NCI-H2081 (cell line): ENCODE measurements at places on chromosomes 6 and 20.

- no peak for DNase-seq
Measured at GRCh38 chr6:158374020-158374419, 61.8 kb downstream of the TULP4 start.

GRCh38 chr6:71228461-71229041 is 60.1 kb upstream of the OGFRL1 start:
- no peak for DNase-seq

DNA sequence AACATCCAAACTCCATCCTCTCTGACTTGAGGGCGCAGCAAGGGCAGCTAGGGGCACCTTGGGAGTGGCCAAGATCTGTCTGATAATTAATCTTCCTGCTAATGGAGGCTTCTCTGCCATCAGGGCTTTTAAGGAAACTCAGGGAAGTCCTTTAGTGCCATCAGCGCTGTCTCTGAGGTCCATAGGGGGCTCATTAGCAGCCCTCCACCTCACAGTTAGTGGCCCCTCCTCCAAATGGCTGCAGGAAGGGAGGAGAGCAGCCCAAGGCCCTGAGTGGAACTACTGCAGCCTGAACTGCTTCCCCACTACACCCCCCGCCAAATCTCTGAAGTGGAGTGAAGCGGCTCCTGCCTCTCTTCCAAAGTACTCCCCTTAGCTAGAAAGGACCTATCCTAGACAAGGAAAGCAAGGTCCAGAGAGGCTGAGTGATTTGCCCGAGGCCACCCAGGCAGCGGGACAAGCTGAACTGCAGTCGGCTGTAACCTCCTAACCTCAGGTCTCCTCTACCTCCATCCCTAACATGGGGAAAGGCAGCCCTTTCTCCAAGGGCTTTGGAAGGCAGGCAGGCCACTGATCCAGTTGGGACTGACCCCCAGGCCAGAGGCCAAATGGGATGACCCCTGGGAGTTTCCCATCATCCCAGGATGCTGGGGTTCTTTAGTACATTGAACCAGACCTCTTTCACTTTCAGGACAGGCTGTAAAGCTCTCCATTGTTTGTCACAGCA is 39.5 kb upstream of the ZFAND3 start:
- no peak for DNase-seq

DNA sequence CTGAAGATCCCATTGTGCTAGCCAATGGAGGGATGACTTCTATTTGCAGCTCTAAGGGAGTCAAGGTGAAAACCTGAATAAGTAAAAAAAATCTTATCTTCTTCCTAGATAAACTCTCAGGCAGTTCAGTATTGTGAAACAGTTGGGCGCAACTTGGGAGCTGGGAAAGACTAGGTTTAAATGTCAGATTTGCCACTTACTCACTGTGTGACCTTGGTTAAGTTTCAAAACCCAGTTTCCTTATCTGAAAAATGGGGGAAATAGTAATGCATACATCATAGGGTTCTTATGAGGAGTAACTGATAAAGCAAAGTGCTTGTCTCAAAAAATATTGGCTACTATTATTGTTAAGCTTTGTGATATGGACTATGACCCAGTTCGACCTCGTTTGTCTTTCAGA is 88.8 kb downstream of the CD83 start:
- DNase-seq, result no peak

DNA sequence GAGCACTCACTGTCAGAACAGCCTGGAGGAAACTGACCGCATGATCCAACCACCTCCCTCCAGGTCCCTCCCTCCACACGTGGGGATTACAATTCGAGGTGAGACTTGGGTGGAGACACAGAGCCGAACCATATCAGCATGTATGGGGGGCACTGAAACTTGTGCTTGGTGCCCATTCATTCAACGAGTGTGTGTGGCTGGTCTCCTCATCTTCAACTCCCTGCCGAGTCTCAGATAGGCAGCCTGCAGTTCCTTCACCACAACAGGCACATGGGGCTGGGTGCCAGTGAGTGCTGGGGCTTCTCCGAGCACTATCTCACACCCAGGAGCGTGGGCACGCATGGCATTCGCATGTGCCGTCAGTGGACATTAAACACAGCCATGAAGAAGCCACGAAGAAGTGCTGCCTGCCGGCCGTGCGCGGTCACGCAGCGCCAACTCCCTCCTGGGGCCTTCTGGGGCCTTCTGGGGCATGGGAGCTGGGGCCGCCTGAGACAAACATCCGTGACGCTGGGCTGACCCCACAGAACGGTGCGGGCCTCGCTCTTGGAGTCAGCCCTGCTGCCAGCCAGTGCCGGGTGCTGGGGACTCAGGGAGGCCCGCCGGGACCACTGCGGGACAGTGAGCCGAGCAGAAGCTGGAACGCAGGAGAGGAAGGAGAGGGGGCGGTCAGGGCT is 714 bp upstream of the RTEL1 start:
- DNase-seq, result no peak

DNA sequence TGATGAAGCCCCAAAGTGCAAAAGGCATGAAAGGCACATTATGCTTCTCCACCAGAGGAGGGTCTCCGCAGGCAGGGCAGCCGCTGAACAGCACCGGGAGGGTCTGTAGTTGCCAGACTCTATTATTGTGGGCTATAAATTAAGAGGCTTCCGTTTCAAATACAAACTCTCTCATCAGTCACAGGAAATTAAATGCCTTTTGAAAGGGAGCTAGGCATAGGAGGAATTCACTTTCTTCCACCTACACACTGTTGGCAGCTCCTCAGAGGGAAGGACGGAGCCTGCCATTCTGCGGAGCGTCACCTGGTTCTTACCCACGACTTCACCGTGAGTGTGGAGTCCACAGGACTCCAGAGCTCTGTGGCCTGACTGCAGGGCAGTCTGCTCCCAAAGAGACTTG is 140.8 kb upstream of the AGPAT4 start:
- no peak for DNase-seq

- no peak for DNase-seq
Measured at GRCh38 chr6:96755096-96755495, 82.2 kb downstream of the GPR63 start.

DNA sequence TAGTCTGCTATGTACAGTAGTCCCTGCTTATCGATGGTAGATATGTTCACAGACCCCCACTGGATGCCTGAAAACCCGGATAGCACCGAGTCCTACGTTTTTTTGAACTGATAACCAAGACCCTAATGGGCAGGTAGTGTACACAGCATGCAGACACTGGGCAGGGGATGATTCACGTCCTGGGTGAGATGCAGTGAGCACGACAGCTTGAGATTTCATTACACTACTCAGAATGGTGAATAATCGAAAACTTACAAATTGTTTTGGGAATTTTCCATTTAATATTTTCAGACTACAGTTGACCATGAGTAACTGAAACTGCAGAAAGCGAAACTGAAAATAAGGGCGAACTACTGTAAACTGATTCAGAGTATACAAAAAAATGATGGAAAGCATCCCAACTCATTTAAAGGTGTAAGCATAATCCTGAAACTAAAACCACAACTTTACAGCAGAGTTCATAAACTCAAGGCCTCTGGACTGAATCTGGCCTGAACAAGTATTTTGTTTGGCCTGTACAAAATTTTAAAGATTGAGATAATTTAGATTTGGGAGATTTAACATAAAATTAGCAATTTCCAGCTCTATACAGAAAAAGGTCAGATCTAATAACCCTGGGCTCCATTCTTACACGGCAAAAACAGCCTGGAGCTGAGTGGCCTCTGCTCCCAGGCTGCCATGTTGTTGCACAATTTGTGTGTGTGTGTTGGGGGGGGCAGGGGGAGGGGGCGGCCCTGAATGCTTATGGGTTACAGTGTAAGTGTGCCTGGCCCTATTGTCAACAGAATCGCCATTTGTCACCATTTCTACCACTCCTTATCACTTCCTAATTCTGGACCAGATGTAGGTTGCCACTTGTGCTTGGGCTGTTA is 34.9 kb downstream of the RNF24 start:
- DNase-seq, result no peak

- peak; percentile 50 for DNase-seq
Measured at GRCh38 chr6:18595774-18596530, 208.8 kb downstream of the RNF144B start.

DNA sequence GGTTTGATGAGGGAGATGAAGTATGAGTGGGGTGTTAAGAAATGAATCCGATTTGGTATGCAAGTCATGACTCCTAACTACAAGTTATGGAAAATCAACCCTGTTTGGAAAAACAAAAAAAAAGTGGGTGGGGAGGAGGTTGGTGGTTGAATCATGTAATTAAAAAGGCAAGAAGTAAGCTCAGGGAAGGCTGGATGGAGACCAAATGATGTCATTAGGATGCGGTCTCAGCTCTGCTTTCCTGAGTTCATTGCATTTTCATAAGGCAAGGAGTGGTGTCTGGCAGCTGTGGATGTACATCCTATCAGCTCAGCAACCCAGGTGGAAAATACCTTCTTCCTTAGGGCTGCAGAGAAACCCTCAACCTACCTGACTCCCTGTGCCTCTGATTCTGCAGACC is 60.4 kb upstream of the AKAP12 start:
- DNase-seq, result no peak

GRCh38 chr6:77021232-77021631 is 442.1 kb downstream of the HTR1B start:
- DNase-seq, result no peak

DNA sequence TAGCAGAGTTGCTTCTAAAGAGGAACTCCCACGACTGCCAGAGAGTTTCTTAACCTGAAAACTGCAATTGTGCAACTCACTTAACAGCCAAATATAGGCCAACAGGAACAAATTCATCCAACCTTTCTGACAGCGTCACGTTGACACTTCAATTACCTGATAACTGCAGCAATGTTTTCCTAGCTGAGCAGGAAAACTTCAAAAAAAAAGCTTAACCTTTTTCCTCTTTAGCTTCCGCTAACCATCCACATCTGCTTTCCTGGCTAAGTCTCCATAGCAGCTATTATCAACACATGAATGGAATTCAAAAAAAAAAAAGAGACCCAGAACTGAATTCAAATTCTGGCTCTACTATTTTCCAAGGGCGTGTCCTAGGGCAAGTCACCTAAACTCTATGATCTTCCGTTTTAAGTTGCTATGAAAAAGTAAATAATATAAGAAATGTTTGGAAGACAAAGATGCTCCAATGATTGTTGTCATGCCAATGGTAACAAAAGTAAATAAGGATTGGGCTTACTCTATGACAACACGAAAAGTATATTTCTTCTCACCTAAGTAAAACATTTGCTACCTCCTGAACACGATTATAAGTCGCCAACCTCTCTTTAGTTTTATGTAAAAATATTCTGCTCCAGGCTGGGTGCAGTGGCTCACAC is 524.6 kb upstream of the JARID2 start:
- peak; percentile 15 for DNase-seq
